Inflammatory macrophage (primary cell): ENCODE measurements at places on chromosomes 5 and 9.

DNA sequence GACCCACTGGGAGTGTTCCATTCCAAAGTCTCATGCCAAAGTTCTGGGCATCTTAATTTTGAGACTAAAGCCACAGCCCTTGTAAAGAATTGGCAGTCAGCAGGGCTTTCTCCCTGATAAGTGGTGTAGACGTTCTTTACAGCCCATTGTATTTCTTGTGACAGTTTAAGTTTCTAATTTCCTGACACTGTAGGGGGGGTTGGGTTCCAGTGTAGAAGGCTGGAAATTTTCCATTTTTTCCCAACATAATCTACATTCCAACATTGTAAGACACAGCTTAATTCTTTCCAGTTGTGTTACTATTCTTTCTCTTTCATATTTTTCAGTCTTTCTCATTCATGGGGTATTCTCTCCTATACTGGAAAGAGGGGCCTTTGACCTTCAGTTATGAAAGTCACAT is 121.1 kb downstream of the FBXL7 start:
- DNase-seq, result no peak

GRCh38 chr9:87685441-87685840 is 40.5 kb upstream of the CTSL start:
- peak; percentile 60 for DNase-seq

- DNase-seq, result no peak
Observed at GRCh38 chr9:38007016-38007415, 62.0 kb downstream of the SHB start.

- DNase-seq, result no peak
Observed at GRCh38 chr5:180194410-180195345, 14.3 kb downstream of the RASGEF1C start.

- DNase-seq, result no peak
Observed at GRCh38 chr9:37127018-37127417, 6.6 kb downstream of the ZCCHC7 start.

- peak; percentile 28 for DNase-seq
Observed at GRCh38 chr9:98852961-98853360, 45.5 kb downstream of the GALNT12 start.

DNA sequence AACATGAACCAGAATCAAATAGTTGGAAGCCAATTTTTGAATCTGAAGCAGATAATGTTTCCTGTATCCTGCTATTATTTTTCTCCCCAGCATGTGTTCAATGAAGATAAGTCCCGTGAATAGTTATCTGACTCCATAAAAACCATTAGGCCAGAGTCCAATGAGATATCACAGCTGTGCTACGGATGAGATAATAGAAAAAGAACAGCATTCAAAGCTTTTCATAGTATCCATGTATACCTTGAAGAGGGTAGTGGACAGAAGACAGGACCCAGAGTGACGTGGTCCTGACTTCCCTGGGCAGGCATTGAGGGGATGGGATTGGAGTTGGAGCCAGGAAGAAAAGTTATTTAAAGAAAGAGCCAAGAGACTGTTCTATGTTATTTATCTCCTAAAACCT is 50.7 kb upstream of the C6 start:
- no peak for DNase-seq

DNA sequence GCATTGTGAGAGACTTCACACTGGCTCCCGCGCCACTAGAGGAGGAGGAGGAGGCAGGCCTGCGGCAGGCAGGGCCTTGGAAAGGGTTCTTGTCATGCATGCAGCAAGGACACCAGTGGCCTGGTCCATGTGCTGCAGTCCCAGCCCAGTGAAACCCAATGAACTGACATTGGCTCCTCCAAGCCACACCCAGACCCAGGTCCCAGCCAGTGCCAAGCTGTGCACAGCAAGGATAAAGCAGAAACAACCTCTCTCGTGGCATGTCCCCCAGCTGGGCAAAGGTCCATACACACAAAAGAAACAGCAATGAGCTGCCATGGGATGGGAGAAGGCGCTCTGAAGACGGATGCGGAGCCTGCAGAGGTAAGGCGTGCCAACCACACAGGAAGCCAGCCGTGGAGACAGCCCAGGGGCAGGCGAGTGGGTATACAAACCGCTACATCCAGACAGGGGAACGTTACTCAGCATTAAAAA is 89.2 kb downstream of the SEMA4D start:
- DNase-seq, result peak; percentile 15

- DNase-seq, result no peak
Observed at GRCh38 chr5:86546582-86546981, 71.2 kb upstream of the COX7C start.

GRCh38 chr5:124948062-124948753 is 201.8 kb upstream of the ZNF608 start:
- no peak for DNase-seq

- peak; percentile 2 for DNase-seq
Observed at GRCh38 chr5:173907284-173907683, 19.1 kb downstream of the CPEB4 start.
